ENCODE measurements at places on chromosomes 7 and 10.

DNA sequence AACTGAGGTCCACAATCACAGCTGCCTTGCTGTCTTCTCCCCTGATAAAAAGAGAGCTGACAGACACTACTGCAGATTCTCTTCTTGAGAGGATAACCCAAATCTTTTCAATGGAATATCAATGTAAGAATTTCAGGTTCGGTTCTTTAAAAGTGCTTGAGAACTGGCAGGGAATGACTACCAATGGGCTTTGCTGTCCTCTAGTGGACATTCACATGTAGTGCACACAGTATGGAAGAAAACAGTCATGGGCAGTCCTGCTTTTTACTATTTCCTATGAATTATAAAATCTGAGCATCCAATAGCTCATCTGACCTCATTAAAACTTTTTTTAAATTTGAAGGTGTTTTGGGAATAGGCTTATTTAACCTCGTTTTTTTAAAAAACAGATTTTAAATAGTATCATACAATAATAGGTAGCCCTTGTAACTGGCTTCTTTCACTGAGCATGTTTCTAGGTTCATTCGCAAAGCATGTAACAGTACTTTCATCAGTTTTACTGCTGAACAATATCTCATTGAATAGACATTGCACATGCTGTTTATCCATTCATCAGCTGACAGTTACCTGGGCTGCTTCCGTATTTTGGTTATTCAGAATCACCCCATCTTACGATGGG, 18.3 kb downstream of the FZD9 start:
- DNase-seq = no peak

DNA sequence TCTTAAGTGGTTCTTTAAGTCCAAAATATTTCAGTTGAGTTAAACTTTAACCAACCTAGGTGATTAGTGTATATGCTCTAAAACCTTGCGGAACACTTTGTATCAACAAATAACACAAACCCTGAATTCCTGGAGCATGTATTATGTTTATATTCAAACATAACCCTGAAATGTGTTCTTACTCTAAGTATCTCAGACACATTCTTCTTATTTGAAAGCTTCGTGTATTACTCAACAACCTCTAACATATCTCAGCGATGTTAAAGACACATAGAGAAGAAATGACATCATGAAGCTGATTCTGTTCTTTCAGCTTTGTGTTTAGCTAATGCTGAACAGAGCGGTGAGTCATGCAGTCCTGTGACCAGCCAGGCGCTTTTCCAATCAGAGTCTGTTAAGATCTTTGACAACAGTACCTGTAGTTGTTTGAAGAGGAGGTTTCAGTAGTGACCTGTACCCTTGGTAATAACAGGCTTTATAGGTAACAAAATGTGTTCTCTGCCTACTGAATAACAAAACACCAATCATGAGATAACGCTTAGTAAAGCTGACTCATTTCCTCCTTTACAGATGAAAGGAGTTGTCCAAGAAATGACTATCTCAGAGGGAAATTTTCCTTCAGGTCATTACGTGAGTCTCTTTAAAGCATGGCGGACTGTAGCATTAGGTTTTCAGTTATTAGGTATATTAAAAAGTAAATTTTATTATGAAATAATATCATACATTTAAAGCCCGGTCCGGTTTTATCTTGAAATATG, 67.3 kb upstream of the KLF6 start:
- peak; percentile 5 for DNase-seq

GRCh38 chr10:49187950-49188761, at the start of gene TMEM273:
TMEM273 (minus strand) TSS chr10:49188391; CDS start chr10:49188336, 55 bp downstream.
- no peak for DNase-seq

DNA sequence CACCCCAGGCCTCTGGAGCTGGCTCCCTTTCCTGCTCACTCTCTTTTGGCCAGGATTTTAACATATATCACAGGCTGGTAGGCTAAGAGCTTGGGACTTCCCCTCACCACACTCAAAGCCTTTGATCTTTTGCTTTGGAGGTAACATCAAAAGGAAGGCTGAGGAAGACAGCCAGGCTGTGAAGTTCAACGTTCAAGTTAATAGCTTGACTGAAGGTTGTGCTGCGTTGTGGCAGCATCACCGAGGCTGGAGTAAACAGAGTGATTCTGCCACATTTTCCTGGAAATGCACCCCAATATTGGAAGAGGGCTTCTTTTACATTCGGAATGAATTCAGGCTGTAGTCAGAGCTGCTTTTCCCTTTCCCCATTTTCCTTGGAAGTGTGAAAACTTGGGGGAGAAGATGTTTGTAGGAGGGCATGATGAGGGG, 57.3 kb downstream of the TCF7L2 start:
- DNase-seq = no peak

DNA sequence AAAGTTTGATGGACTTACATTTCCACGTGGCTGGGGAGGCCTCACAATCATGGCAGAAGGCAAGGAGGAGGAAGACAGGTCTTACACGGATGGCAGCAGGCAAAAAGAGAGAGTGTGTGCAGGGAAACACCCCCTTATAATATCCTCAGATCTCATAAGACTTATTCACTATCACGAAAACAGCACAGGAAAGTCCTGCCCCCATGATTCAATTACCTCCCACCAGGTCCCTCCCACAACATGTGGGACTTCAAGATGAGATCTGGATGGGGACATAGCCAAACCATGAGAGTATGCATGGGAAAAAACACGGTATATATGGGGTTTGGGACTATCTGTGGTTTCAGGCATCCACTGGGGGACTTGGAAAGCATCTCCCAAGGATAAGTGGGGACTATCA, 78.0 kb downstream of the PLXNA4 start:
- no peak for DNase-seq

GRCh38 chr10:91032611-91033206, 111.8 kb upstream of the ANKRD1 start:
- DNase-seq = no peak

DNA sequence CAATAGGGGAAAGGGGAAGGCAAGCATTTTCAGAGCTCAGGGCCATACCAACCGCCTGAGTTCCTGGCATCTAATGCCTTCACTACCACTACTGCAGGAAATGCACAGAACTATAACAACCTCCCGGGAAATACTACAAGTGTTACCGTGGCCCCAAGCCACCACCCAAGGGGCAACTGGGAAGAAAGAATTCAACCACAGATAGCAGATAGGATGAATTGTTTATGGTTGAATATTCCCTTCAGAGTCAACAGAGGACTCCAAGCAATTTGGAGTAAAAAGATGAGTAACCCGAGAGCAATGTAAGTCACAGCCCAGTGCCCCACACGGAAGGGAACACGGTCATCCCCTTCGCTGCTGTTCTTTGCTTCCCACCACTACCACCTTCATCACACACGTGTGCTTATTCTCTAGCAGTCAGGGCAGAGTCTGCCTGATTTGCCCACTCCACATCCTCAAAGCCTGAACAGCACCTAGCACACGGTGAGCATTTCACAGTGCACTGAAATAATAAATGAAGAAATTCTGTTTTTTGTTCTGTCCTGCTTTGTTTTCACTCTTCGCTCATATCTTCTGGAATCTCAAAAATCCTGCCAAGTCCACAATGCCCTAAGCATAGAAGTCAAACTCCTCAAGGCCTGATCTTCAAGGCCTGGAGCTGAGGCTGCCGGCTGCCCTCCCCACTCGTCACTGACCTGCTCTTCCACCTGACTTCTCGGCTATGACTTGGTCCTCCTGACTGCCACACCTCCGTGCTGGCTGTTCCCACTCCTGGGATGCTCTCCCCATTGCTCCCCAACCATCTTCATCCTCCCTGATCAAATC, 221.1 kb downstream of the KCNMA1 start:
- DNase-seq = no peak

- DNase-seq = no peak
Measured at GRCh38 chr7:17640730-17641377, 299.4 kb downstream of the SNX13 start.

- no peak for DNase-seq
Measured at GRCh38 chr10:52908478-52908877, 135.9 kb upstream of the MBL2 start.

- DNase-seq = no peak
Measured at GRCh38 chr7:128082431-128082830, 51.2 kb upstream of the LRRC4 start.

DNA sequence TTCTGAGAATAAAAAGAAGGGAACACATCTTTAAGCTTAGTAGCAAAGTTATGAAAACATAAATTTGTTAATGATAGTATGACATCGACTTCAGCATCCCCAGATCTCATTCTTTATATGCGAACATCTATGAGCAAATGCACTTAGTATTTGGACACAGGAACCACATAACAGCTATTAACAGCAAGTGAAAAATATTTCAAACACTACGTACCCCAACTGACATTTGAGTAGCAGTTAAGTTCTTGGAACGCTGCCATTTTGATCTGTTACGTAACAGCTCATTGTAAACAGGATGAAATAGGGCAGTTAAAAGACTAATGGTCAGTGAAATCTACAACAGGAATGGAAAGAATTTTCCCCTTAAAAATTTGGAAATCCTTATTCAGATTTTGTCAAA, 428.9 kb downstream of the TNS3 start:
- no peak for DNase-seq
